ENCODE measurements at places on chromosomes 12 and 14.

- DNase-seq: no peak
Measured at GRCh38 chr14:72173038-72173720, 240.9 kb downstream of the RGS6 start.

DNA sequence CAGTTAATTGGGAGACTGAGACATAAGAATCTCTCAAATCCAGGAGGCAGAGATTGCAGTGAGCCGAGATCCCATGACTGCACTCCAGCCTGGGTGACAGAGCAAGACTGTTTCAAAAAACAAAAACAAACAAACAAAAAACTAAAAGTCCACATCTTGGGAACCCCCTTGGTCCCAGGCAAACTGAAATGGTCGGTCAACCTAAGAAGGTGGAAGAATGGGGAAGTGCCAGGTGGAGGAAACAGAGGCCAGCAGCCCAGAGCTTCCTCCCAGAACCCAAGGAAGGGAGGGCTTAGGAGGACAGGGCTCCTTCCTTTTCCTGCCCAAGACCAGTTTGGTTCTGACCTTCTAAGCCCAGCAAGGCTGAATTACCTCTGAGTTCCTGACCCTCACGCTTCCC lies 121.0 kb upstream of the FUT8 start:
- DNase-seq: no peak

DNA sequence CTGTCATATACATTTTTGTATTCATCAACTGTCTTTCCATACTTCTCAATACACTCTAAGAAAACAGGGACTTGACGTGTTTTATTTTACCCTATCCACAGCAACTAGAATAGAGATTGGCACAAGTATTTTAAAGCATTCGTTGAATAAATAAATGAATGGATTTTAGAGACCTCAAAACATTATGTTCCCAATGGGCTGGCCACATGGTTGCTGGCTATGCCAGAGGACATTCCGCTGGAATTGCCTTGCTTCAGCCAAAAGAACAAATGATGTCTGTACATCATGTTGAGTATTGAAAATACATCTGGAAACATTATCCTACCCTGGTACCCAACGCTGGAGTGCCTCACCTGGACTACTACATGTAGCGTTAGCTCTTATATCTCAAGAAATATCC lies 132.8 kb upstream of the RAP1B start:
- no peak for DNase-seq

GRCh38 chr14:53570411-53571387 lies 385.9 kb downstream of the BMP4 start:
- no peak for DNase-seq

DNA sequence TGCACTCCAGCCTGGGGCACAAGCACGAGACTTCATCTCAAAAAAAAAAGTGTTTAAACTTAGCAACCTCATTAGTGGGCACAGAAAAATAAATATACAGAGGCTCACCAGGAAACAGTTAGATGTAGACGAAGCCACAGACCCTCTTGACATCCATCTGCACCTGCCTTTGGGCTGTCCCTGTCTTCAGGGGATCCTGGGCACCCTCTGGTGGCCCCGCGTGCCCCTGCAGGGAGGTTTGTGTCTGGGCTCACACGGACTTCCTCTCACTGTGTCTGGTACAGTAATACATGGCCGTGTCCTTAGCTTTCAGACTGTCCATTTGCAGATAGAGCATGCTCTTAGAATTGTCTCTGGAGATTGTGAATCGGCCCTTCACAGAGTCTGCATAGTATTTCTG lies 916.5 kb downstream of the TMEM121 start:
- DNase-seq: no peak

DNA sequence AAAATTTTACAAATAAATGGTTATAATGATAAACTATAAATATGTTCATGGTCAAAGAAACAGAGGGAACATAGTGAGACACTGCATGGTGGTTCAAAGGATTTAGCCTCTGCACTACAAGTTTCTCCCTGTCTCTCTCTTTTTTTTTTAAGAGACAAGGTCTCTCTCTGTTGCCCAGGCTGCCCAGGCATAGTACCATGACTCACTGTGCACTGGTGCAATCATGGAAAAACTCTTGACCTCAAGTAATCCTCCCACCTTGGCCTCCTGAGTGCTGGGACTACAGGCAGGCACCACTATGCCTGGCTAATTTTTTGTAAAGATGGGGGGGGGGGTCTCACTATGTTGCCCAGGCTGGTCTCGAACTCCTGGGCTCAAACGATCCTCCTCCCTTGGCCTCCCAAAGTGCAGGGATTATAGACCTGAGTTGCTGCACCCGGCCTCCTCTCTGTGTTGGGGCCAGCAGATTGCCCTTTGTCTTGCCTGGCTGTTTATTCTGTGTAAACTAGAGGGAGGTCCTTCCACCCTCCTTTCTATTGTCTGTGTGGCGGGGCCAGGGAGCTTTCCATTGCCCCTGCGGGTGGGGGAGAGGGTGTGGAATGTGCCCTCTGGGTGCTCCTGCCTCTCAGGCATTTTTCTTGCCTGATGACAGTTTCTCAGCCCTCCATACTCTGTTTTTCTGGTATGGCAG lies 22.1 kb downstream of the MTHFD1 start:
- DNase-seq: no peak

- DNase-seq: no peak
Measured at GRCh38 chr12:53974084-53975063, at the start of gene HOTAIR. Gene HOTAIR (minus strand): TSS chr12:53974954.

DNA sequence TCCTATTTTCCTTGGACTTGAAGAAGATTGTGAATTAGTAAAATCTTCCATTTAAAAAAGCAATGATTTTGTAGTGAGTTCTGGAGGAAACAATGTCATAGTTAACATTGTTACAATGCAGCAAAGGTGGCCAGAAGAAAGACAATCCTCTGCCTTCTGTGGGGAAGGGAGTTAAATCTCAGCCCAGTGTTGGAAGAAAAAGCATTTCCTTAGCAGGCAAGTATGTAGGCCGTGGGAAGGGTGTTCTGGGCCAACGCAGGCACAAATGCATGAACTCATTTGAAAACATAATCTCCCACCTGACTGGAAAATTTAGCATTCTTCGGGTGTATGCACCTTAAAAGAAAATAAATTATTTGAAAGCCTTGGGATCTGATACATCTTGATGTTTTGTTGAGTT lies 258.6 kb downstream of the ADAMTS20 start:
- DNase-seq: no peak

GRCh38 chr12:95164656-95165055 lies 52.6 kb downstream of the FGD6 start:
- no peak for DNase-seq

DNA sequence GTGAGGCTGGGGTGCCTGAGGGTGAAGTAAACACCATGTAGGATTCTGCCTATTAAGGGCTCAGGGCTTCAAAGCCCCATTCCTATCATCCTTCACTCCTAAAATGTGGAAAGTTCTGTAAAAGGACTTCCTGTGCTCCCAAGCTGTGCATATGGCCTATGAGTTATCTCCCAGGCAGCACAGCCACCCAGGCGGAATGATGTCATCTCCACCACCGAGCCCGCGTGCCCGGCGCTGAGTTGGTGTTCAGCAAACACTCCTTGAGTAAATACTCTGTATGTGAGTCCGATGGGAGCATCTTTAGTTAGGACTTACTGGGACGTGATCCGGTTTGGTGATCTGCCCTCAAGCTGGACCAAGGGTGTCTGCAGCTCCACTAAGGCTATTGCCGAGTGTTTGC lies 437.3 kb downstream of the MED13L start:
- DNase-seq: no peak

DNA sequence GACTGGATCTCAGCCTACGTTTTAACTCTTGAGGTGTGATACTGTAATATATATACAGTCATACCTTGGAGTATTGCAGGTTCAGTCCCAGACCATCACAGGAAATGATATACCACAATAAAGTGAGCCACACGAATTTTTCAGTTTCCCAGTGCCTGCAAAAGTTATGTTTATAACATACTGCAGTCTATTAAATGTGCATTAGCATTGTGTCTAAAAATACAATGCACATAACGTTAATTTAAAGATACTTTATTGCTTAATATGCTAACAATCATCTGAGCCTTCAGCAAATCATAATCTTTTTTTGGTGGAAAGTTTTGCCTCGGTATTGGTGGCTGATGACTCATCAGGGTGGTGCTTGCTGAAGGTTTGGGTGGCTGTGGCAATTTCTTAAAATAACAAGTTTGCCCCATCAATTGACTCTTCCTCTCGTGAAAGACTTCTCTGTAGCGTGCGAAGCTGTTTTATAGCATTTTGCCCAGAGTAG lies 18.9 kb downstream of the PYROXD1 start:
- no peak for DNase-seq
